Progenitor cell of endocrine pancreas (in vitro differentiated cells): ENCODE measurements at places on chromosomes 12 and 14. TPM values are rescaled to one million over a fixed set of nuclear protein-coding genes. Genes with fewer than 3 reads are reported as not detected.
A peak's percentile ranks its signal among the peaks of the same experiment; 100 is the strongest.

GRCh38 chr12:131867891-131868675, 26.3 kb upstream of the ULK1 start:
- no peak overlapping the region for H3K4me3 ChIP-seq
- H3K27me3 ChIP-seq: peaks cover 4% of the 10 kb centered on the region
- H3K4me1 ChIP-seq: no peaks in the 10 kb centered on the region
- DNase-seq: no peak
- no peaks in the 10 kb centered on the region for H3K36me3 ChIP-seq
- H3K27ac ChIP-seq: peak overlapping the region; percentile 72

The CACNA2D4 gene
- total RNA-seq: 0.34 and 0.58 TPM in 2 replicates

- no peak for DNase-seq
- H3K27ac ChIP-seq: no peak overlapping the region
These were observed 156.6 kb downstream of the DAD1 start for GRCh38 chr14:22432348-22432976.

DNA sequence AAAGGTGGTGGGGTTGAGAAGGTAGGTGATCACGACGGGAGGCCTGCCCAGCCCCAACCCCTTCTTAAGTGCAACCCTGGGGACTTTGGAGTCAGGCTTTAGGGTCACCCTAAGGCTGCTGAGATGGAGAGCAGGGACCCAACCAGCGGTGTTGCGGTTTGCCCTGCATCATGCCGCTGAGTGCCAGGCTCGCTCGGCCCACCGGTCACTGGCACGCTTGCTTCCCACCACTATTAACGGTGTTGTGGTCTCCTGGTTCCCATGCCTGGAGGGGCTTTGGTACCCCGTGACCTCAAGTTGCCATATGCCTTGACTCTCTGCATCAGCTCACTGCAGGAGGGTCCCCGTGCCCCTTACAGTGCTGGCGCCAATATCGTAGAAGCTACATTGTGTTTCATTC, 18.4 kb upstream of the MEG3 start:
- H3K27ac ChIP-seq: no peak overlapping the region
- no peak overlapping the region for H3K4me3 ChIP-seq
- H3K27me3 ChIP-seq: peaks cover 3% of the 10 kb centered on the region
- no peaks in the 10 kb centered on the region for H3K4me1 ChIP-seq
- DNase-seq: no peak

DNA sequence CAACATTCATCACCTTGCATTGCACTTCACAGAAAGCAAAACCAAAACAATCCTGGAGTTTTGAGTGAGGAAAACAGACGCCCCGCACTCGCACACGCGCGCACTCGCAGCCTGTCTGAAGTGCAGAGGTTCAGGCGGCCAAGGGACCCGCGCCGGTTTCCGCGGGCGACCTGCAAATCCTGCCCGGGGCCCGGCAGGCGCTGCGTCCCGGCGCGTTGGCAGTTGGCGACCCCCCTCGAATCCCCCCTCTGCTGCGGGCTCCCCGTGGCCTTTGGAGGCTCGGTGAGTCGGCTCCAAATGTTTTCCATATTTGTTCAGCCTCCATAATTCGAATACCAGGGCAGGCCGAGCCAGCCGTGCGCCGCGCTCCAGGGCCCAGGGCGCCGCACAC, at the start of gene SSPN:
Gene SSPN, plus strand, starts transcription at position 324 of the 391 bp plus-strand sequence. CDS start 100 bp downstream, outside the sequence.
- no peaks in the 10 kb centered on the region for H3K36me3 ChIP-seq
- H3K27ac ChIP-seq: peak within 1 kb of the TSS; percentile 96
- H3K27me3 ChIP-seq: peaks cover 55% of the 10 kb centered on the region
- peak; percentile 73 for DNase-seq
- peaks cover 6% of the 10 kb centered on the region for H3K4me1 ChIP-seq

The DTX3 gene
- total RNA-seq: 79.9 and 83.0 TPM in 2 replicates

- H3K27me3 ChIP-seq: peaks cover 36% of the 10 kb centered on the region
- H3K36me3 ChIP-seq: no peaks in the 10 kb centered on the region
- H3K27ac ChIP-seq: peak overlapping the region; percentile 1
- peaks cover 11% of the 10 kb centered on the region for H3K4me1 ChIP-seq
These were observed 105.2 kb upstream of the CDKN3 start for GRCh38 chr14:54291491-54292191.

GRCh38 chr12:94798113-94798512, 147.8 kb upstream of the TMCC3 start:
- DNase-seq: no peak
- H3K36me3 ChIP-seq: no peaks in the 10 kb centered on the region
- H3K4me1 ChIP-seq: peaks cover 4% of the 10 kb centered on the region
- H3K27ac ChIP-seq: no peak overlapping the region

GRCh38 chr12:130879781-130880389, 8.0 kb downstream of the RAN start:
- H3K27me3 ChIP-seq: peaks cover 10% of the 10 kb centered on the region
- H3K27ac ChIP-seq: peak overlapping the region; percentile 2
- H3K4me3 ChIP-seq: no peak overlapping the region
- peaks cover 27% of the 10 kb centered on the region for H3K4me1 ChIP-seq
- DNase-seq: no peak
- peaks cover 19% of the 10 kb centered on the region for H3K36me3 ChIP-seq

The TMEM179 gene
- 8.1 and 9.2 TPM in 2 replicates for total RNA-seq

GRCh38 chr14:69091006-69091405, 61.9 kb downstream of the DCAF5 start:
- no peaks in the 10 kb centered on the region for H3K27me3 ChIP-seq
- peaks cover 17% of the 10 kb centered on the region for H3K36me3 ChIP-seq
- H3K4me1 ChIP-seq: peaks cover 35% of the 10 kb centered on the region

DNA sequence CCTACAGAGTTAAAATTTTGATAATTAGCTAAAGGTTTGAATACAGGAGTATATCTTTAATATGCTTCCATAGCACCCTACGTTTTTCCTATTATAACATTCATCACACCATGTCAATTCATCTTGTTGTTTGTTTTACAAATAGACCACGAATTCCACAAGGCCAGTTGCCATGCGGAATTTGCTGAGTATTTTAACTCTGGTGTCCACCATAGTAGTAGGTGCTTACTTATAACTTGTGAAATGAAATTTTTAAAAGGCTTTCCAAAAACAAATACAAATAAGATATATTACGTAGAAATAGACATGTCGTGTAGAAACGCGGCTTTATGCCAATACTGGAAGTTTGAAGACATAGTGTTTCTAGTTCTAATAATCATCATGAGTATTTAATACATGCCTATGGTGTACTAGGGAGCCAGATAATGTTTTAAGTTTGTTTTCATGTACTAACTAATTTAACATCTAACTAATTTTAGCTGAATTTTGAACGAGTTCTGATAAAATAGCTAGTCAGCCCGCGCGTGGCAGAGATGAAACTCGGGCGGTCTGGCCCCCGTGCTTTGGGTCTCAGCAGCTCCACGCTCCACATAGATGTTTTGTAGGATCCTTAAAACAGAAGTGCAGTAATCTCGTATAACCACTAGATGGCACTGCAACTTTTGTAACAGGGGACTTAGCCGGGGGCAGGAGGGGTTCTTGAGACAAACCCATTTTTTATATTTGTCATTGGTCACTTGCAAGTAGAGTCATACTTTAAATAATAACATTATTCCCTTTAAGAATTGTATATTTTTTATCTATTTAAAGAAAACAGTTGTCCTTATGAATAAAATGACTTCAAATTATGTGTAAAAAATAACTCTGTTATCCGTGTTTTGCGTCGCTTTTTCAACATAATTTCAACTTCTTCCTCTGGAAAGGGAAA, 10.2 kb downstream of the CD69 start:
- no peaks in the 10 kb centered on the region for H3K27me3 ChIP-seq
- H3K36me3 ChIP-seq: no peaks in the 10 kb centered on the region
- peaks cover 2% of the 10 kb centered on the region for H3K4me1 ChIP-seq
- H3K27ac ChIP-seq: no peak overlapping the region

The LTBP2 gene
- total RNA-seq: 0.47 and 0.79 TPM in 2 replicates

DNA sequence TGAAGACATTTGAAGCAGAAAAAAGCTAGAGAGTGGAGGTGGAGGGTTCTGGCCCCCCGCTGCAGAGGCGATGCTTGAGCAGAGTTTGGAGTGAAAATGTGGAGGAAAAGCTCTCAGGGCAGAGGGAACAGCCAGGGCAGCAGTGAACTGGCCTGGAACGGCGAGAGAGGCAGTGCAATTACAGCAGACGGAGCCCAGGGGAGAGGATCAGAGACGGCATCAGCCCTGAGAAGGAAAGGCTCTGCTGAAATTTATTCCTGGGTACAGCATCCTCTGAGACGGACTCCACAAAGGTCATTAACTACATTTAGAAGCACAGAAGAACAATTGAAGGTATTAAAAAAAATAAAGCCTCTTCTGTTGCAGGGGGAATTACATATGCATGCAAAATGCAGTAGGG, 14.2 kb downstream of the STON2 start:
- H3K4me1 ChIP-seq: peaks cover 1% of the 10 kb centered on the region
- DNase-seq: no peak
- H3K27me3 ChIP-seq: no peaks in the 10 kb centered on the region
- peaks cover 5% of the 10 kb centered on the region for H3K36me3 ChIP-seq
- H3K27ac ChIP-seq: no peak overlapping the region

The IL22 gene
- total RNA-seq: not detected in 2 replicates

The PMCH gene
- not detected in 2 replicates for total RNA-seq

GRCh38 chr12:67911275-67911600, 78.0 kb upstream of the IFNG-AS1 start:
- peaks cover 8% of the 10 kb centered on the region for H3K4me1 ChIP-seq
- no peaks in the 10 kb centered on the region for H3K36me3 ChIP-seq
- DNase-seq: no peak
- no peaks in the 10 kb centered on the region for H3K27me3 ChIP-seq
- no peak overlapping the region for H3K4me3 ChIP-seq
- no peak overlapping the region for H3K27ac ChIP-seq

DNA sequence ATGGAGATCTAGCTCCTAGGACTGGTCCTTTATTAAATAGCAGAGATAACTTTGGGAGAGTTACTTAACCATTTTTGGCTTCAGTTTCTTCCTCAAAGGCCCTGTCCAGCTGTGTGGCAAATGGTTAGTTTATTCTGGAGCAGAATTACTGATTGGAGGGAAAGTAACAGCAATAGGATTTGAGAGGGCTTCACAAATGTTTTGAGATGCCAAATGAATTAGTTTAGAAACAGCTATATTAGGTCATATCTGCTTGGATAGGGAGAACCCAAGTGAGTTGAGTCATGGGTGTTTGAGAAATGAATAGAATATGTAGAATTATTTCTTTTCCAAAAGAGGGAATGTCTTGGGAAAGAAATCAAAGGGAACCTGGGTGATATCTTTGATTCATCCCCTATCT, 17.5 kb downstream of the RASSF3 start:
- DNase-seq: no peak
- no peak overlapping the region for H3K4me3 ChIP-seq
- H3K4me1 ChIP-seq: peaks cover 19% of the 10 kb centered on the region
- no peak overlapping the region for H3K27ac ChIP-seq

The LBHD2 gene
- not detected in 2 replicates for total RNA-seq

The NXPH4 gene
- 1.7 and 2.0 TPM in 2 replicates for total RNA-seq

The FIGNL2 gene
- 44.5 and 46.7 TPM in 2 replicates for total RNA-seq

DNA sequence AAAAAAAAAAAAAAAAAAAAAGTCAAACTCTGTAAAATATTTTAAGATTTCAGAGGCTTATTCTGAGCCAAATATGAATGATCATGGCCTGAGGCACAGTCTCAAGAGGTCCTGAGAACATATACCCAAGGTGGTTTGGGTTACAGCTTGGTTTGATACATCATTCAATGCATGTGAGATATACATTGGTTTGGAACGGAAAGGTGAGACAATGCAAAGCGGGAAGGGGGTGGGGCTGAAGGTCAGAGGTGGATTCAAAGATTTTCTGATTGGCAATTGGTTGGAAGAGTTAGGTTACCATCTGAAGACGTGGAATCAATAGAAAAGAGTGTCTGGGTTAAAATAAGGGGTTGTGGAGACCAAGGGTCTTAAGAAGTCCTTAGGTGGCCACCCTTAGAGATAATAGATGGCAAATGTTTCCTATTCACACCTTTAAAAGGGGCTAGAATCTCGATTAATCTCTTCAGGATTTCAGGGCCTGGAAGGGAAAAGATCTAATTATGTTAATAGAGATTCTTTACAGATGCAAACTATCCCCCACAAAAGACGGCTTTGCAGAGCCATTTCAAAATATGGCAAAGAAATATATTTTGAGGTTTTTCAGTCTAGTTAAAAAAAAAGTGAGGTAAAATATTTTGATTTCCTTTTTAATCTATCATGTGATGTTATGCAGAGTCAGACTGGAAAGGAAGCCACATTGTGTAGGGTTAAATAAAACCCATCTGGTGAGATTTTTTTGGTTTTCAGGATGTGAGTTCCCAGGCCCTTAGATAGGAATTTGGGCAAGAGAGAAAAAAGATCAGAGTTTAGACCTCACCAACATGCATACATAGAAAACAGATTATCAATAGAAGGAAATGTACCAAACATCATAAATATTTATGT, 173.8 kb upstream of the CNOT2 start:
- peaks cover 5% of the 10 kb centered on the region for H3K4me1 ChIP-seq
- peak overlapping the region; percentile 30 for H3K27ac ChIP-seq
- H3K4me3 ChIP-seq: no peak overlapping the region
- no peaks in the 10 kb centered on the region for H3K36me3 ChIP-seq
- no peaks in the 10 kb centered on the region for H3K27me3 ChIP-seq
- DNase-seq: no peak

GRCh38 chr12:98485792-98486340, 29.5 kb upstream of the TMPO start:
- peaks cover 10% of the 10 kb centered on the region for H3K4me1 ChIP-seq
- H3K27me3 ChIP-seq: no peaks in the 10 kb centered on the region
- DNase-seq: no peak

- DNase-seq: no peak
- no peak overlapping the region for H3K4me3 ChIP-seq
- no peaks in the 10 kb centered on the region for H3K36me3 ChIP-seq
- H3K27ac ChIP-seq: no peak overlapping the region
These were observed 56.2 kb downstream of the MIPOL1 start for GRCh38 chr14:37253905-37254304.

- peaks cover 10% of the 10 kb centered on the region for H3K27me3 ChIP-seq
- no peaks in the 10 kb centered on the region for H3K4me1 ChIP-seq
- no peak overlapping the region for H3K4me3 ChIP-seq
- DNase-seq: no peak
- H3K27ac ChIP-seq: no peak overlapping the region
These were observed 29.3 kb downstream of the NIN start for GRCh38 chr14:50801706-50802105.

- H3K4me3 ChIP-seq: no peak overlapping the region
- no peak for DNase-seq
- H3K27me3 ChIP-seq: no peaks in the 10 kb centered on the region
- H3K36me3 ChIP-seq: peaks cover 12% of the 10 kb centered on the region
- H3K27ac ChIP-seq: no peak overlapping the region
These were observed 4.8 kb downstream of the RASSF9 start for GRCh38 chr12:85831327-85831990.
